ENCODE measurements at places on chromosomes 16 and 17. TPM values are rescaled to one million over a fixed set of nuclear protein-coding genes. Genes with fewer than 3 reads are reported as not detected.

Gene RNU2-1
- 4,481 TPM for total RNA-seq

Gene ST6GALNAC2
- total RNA-seq, result 23.0 TPM

DNA sequence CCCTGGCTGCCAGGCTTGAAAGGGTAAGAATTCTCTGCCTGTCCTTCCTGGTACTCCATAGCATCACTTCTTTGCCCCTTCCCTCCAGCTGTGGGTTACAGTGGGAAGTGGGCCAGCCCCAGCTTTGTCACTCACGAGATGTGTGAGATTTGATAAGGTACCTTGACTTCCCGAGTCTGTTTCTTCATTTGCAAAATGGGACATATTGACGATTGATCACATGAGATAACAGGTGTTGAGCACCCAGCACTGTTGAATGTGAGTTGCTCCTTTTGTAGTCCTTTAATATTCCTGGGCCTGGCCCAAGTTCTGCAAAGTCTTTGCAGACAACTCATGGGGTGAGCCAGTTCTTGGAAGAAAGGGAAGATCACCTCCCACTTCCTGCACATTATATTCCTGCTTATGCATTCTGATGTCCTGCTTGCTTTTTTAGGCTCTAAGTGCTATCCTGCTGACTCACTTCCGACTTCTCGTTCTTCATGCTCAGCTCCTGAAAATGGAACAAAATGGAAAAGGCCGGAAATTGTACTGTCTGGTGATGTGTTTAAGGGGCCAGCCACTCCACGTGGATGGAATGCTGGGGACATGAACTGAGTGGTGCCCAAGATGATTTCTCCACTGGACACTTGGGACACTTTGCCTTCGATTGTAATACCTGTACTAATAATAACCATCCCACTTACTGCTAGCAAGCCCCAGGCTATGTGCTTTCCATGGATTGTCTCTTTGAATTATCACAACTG lies 8.3 kb upstream of the NLK start:
- H3K36me3 ChIP-seq, result no peaks in the 10 kb centered on the region
- no peak for DNase-seq
- H3K27me3 ChIP-seq, result no peaks in the 10 kb centered on the region
- no peak overlapping the region for H3K4me3 ChIP-seq
- H3K4me1 ChIP-seq, result no peaks in the 10 kb centered on the region

- no peaks in the 10 kb centered on the region for H3K36me3 ChIP-seq
- no peak for DNase-seq
Observed at GRCh38 chr17:71726341-71726740, 394.5 kb upstream of the SOX9 start.
